Fibroblast of lung (primary cell): ENCODE measurements at places on chromosomes 4 and X.
A peak's percentile ranks its signal among the peaks of the same experiment; 100 is the strongest.

DNA sequence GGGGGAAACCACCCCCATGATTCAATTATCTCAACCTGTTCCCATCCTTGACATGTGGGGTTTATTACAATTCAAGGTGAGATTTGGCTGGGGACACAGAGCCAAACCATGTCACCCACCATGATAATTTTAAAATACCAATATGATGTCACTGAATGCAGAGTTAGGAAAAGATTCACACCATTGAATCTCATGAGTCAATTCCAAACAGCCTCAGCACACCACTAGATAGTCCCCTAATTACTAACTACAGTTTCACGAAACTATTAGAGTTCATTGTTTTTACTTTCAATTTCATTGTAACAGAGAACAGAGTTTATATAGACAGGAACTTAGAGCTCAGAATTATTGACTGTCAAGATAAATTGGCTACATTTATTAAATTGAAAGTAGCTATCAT is 410.2 kb downstream of the FAM47A start:
- no peaks in the 10 kb centered on the region for H3K27me3 ChIP-seq
- H3K36me3 ChIP-seq, result no peaks in the 10 kb centered on the region
- H3K4me3 ChIP-seq, result no peak overlapping the region
- H3K4me1 ChIP-seq, result no peaks in the 10 kb centered on the region
- H3K27ac ChIP-seq, result no peak overlapping the region
- no peak for DNase-seq

DNA sequence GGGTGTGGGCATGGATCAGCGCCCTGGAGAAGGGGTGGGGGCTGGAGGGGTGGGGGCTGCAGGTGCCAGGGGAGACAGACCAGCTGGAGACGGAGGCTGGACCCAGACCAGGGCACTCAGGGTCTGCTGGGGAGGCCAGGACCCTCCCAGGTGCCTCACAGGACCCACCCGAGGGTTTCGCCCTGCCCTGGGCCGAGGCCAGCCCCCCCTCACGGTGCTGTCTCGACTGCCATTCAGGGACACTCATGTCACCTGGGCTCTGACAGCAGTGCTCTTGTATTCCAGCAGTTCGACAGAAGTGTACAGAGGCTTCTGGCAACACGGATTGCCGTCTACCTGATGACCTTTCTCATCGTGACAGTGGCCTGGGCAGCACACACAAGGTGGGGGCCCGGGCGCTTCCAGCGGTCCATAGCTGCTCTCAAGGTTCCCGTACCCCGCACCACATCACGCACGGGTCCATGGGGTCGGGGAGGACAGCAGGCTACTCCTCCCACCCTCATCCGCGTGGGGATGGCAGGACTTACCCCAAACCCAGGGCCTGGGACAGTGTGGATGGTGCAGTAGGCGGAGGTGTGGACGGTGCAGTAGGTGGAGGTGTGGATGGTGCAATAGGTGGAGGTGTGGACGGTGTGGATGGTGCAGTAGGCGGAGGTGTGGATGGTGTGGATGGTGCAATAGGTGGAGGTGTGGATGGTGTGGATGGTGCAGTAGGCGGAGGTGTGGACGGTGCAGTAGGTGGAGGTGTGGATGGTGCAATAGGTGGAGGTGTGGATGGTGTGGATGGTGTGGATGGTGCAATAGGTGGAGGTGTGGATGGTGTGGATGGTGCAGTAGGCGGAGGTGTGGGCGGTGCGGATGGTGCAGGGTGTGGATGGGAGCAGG is 18.1 kb downstream of the TMEM175 start:
- no peaks in the 10 kb centered on the region for H3K4me1 ChIP-seq
- peaks cover 2% of the 10 kb centered on the region for H3K36me3 ChIP-seq
- DNase-seq, result no peak

- no peak overlapping the region for H3K27ac ChIP-seq
- no peaks in the 10 kb centered on the region for H3K36me3 ChIP-seq
- H3K27me3 ChIP-seq, result no peaks in the 10 kb centered on the region
- DNase-seq, result no peak
These were observed 52.9 kb downstream of the EPHA5 start for GRCh38 chr4:65617416-65617815.

- no peaks in the 10 kb centered on the region for H3K27me3 ChIP-seq
- H3K36me3 ChIP-seq, result peaks cover 60% of the 10 kb centered on the region
- H3K4me1 ChIP-seq, result peaks cover 23% of the 10 kb centered on the region
- DNase-seq, result peak; percentile 72
These were observed 16.0 kb downstream of the CTBP1 start for GRCh38 chr4:1232661-1233621.

- no peak overlapping the region for H3K27ac ChIP-seq
These were observed 382.0 kb downstream of the GABRG1 start for GRCh38 chr4:45741897-45742296.

DNA sequence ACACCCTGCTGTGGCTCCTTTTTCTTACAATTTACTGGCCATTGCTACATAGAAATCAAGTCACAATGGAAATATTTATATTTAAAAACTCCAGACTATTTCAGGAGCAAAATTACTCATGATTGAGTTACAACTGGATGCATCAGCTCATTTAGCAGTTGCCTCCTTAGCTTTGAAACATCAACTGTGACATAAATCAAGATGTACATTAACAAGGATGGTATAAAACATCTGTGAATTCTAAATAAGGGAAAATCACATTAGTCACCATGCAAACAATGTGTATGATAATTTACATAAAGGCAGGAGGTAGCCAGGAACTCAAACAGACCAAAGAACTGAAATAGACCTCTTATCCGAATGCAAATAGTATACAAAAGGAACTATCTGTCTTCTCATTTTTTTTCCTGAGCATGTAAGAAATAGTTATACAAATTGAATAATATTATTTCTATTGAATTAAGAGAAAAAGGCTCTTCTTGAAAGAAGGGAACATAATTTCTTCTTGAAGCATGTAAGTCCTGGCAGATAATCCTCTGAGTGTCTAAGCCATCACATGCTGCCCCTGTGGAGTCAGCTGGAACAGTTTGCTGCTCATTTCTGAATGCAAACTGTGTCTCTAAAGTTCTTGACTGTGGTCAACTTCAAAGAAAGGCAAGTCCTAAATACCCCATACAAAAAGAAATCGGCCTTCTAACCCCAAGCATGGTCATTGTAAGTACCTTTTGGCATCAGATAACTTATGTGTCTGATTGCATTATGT is 151.2 kb downstream of the NAA11 start:
- no peaks in the 10 kb centered on the region for H3K4me1 ChIP-seq
- H3K27ac ChIP-seq, result no peak overlapping the region
- H3K27me3 ChIP-seq, result no peaks in the 10 kb centered on the region

GRCh38 chr4:73676861-73677323 is 56.7 kb upstream of the RASSF6 start:
- peaks cover 5% of the 10 kb centered on the region for H3K4me1 ChIP-seq
- no peaks in the 10 kb centered on the region for H3K36me3 ChIP-seq
- no peak overlapping the region for H3K27ac ChIP-seq
- H3K4me3 ChIP-seq, result no peak overlapping the region

GRCh38 chr4:94743838-94744237 is 13.9 kb upstream of the BMPR1B start:
- H3K4me1 ChIP-seq, result no peaks in the 10 kb centered on the region
- DNase-seq, result no peak
- no peak overlapping the region for H3K4me3 ChIP-seq
- H3K36me3 ChIP-seq, result no peaks in the 10 kb centered on the region

- no peaks in the 10 kb centered on the region for H3K4me1 ChIP-seq
- no peak for DNase-seq
- no peak overlapping the region for H3K27ac ChIP-seq
- H3K27me3 ChIP-seq, result no peaks in the 10 kb centered on the region
- H3K36me3 ChIP-seq, result no peaks in the 10 kb centered on the region
These were observed 19.6 kb downstream of the MSANTD1 start for GRCh38 chr4:3268395-3269104.

GRCh38 chr4:165464813-165465381 is 86.1 kb downstream of the CPE start:
- no peak overlapping the region for H3K4me3 ChIP-seq
- H3K27ac ChIP-seq, result no peak overlapping the region
- no peaks in the 10 kb centered on the region for H3K4me1 ChIP-seq
- H3K36me3 ChIP-seq, result no peaks in the 10 kb centered on the region

GRCh38 chr4:142565771-142566170 is 280.3 kb downstream of the INPP4B start:
- peak overlapping the region; percentile 10 for H3K4me3 ChIP-seq
- H3K36me3 ChIP-seq, result no peaks in the 10 kb centered on the region
- no peak for DNase-seq
- H3K4me1 ChIP-seq, result no peaks in the 10 kb centered on the region
- no peaks in the 10 kb centered on the region for H3K27me3 ChIP-seq

GRCh38 chr4:73675623-73676022 is 55.4 kb upstream of the RASSF6 start:
- DNase-seq, result no peak
- no peak overlapping the region for H3K4me3 ChIP-seq
- H3K36me3 ChIP-seq, result no peaks in the 10 kb centered on the region

DNA sequence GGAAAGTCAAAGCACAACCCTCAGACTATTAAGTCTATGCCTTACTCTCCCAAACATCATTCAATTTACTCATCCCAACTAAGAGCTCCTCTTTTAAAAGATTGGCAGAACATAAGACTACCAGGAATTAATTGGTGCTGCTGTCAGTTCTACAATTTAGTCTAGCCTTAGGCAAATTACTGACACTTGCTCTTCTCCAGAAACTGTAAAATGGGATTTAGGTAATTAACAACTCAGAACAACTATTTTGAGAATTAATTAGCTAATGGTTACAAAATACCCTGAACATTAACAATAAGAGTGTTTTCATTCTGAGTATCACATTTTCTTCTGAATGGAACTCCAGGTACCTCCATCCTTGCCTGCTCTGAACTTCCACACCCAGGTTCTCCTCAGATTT is 36.2 kb upstream of the RBM47 start:
- no peak overlapping the region for H3K4me3 ChIP-seq
- no peaks in the 10 kb centered on the region for H3K36me3 ChIP-seq
- no peak for DNase-seq
- no peaks in the 10 kb centered on the region for H3K4me1 ChIP-seq
- H3K27ac ChIP-seq, result no peak overlapping the region

DNA sequence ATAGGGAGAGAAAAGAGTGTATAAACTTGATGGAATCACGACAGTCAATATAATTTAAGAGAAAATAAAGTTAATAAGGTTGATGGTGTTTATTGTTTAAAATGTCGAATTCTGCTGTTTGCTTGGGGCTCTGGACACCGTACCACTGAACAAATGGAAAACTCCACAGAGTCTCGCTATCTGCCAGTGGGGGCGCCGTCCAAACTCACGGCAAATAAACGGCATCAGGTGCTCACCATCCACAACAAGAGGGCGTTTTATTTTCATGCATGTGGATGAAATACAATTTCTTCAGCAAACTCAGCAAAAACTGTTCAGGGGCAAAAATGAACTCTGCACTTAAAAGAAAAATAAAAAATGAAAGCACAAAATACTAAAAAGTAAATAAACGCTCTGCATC is 46.6 kb upstream of the FAM47C start:
- no peaks in the 10 kb centered on the region for H3K36me3 ChIP-seq
- no peak overlapping the region for H3K4me3 ChIP-seq
- no peak overlapping the region for H3K27ac ChIP-seq
- DNase-seq, result no peak

- H3K4me1 ChIP-seq, result no peaks in the 10 kb centered on the region
- H3K36me3 ChIP-seq, result no peaks in the 10 kb centered on the region
- no peak overlapping the region for H3K27ac ChIP-seq
- no peak overlapping the region for H3K4me3 ChIP-seq
These were observed 31.6 kb downstream of the CD40LG start for GRCh38 chrX:136679531-136679930.

DNA sequence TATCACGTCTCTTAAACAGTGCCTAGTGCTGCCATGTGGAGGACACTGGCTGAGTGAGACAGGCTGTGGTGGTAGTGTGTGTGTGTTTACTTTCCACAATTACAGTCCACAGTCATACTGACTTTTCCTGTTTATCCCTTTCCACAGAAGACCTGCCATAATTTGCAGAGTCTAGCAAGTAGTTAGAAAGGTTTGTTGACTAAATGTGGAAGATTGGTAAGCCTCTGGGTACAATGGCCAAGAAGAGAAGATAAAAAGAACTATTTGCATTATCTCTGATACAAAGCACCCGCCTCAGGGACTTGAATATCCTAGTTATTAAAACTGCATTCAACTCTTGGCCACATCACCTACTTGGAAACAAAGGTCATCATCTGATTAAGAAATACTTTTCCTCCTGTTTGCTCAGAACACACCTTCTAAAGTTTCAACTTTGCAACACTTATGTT is 89.1 kb downstream of the FAM13A start:
- no peaks in the 10 kb centered on the region for H3K36me3 ChIP-seq
- H3K27ac ChIP-seq, result no peak overlapping the region
- H3K4me1 ChIP-seq, result no peaks in the 10 kb centered on the region
- DNase-seq, result no peak
- H3K4me3 ChIP-seq, result no peak overlapping the region

- no peaks in the 10 kb centered on the region for H3K36me3 ChIP-seq
- no peaks in the 10 kb centered on the region for H3K27me3 ChIP-seq
- DNase-seq, result peak; percentile 1
- no peak overlapping the region for H3K4me3 ChIP-seq
These were observed 87.0 kb downstream of the GLRA2 start for GRCh38 chrX:14616301-14616700.

GRCh38 chr4:48058617-48059530 is 42.3 kb downstream of the NIPAL1 start:
- no peaks in the 10 kb centered on the region for H3K4me1 ChIP-seq
- DNase-seq, result no peak
- no peaks in the 10 kb centered on the region for H3K27me3 ChIP-seq
- no peak overlapping the region for H3K27ac ChIP-seq

DNA sequence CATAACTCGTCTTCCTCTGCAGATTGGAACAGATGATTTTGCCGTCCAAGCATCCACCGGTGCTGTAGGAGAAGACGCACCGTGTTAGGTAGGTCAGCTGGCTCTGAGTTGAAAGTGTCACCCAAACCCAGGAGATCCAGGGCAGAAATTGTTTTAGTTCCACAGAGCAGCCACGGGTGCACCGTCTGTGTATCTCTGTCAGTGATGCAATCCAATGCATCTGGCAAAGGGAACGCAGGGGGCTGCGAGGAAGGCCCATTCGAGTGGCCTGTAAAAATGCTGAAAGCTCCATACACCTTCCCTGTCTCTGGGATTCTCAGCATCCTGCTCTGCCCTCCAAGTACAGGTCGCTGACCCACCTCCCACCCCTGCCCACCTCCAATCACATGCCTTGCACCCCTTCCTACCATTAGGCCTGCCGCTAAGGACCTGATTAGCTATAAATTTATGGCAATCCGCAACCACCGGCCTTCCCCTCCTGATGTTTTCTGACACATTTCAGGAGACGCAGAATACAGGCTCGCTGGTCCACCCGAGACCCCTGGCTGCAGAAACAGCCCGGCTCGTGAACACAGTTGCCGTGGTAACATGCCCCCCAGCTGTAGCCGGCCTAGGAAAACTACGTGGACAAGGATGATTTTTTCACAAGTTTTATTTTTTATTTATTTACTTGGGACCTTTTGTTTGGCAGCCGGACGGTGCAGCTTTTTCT is 39.7 kb upstream of the SHOX start:
- H3K27ac ChIP-seq, result no peak overlapping the region
- DNase-seq, result no peak
- H3K4me1 ChIP-seq, result no peaks in the 10 kb centered on the region
- no peak overlapping the region for H3K4me3 ChIP-seq
- no peaks in the 10 kb centered on the region for H3K27me3 ChIP-seq
- no peaks in the 10 kb centered on the region for H3K36me3 ChIP-seq

- peak; percentile 59 for DNase-seq
- no peaks in the 10 kb centered on the region for H3K4me1 ChIP-seq
- no peak overlapping the region for H3K4me3 ChIP-seq
These were observed 1973.6 kb upstream of the AGA start for GRCh38 chr4:179415847-179416223.

- DNase-seq, result no peak
- no peak overlapping the region for H3K4me3 ChIP-seq
- no peaks in the 10 kb centered on the region for H3K27me3 ChIP-seq
- no peak overlapping the region for H3K27ac ChIP-seq
- H3K4me1 ChIP-seq, result no peaks in the 10 kb centered on the region
These were observed 37.6 kb downstream of the PKD2 start for GRCh38 chr4:88045021-88045420.
